ENCODE measurements at places on chromosomes 11 and 22. TPM values are rescaled to one million over a fixed set of nuclear protein-coding genes. Genes with fewer than 3 reads are reported as not detected.

DNA sequence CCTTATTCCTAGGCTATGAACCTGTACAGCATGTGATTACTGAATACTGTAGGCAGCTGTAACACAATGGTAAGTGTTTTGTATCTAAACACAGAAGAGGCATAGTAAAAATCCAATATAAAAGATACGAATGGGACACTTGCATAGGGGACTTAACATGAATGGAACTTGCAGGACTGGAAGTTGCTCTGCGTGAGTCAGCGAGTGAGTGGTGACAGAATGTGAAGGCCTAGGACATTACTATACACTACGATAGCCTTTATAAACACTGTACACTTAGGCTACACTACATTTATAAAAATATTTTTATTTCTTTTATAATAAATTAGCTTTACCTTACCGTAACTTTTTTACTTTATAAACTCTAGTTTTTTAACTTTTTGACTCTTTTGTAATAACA, 81.1 kb downstream of the PGR start:
- no peak for DNase-seq

GRCh38 chr11:19237813-19238212, 2.9 kb downstream of the E2F8 start:
- no peak for DNase-seq

Gene PYGM
- total RNA-seq: 0.73 TPM

Gene RIC3
- not detected for total RNA-seq

Gene ANGPTL5
- total RNA-seq: 2.4 TPM

Measured in osteocyte (in vitro differentiated cells).